ENCODE measurements at places on chromosomes 4 and X. TPM values are rescaled to one million over a fixed set of nuclear protein-coding genes. Genes with fewer than 3 reads are reported as not detected.

Gene RAB40A
- 0.14 TPM for total RNA-seq

Gene STS
- 5.0 TPM for total RNA-seq

Gene SORBS2
- total RNA-seq, result 15.8 TPM

Gene PLP1
- total RNA-seq, result not detected

Gene KIAA1210
- not detected for total RNA-seq

Gene CT45A10
- total RNA-seq, result not detected

Gene ASMT
- total RNA-seq, result not detected

Gene RNF113A
- total RNA-seq, result 17.5 TPM

Gene TREX2
- 1.8 TPM for total RNA-seq

Gene PHEX
- 0.37 TPM for total RNA-seq

Gene MMRN1
- 0.42 TPM for total RNA-seq

Gene NMU
- total RNA-seq, result not detected

Gene RNF212
- total RNA-seq, result 1.8 TPM

Gene APBB2
- 148 TPM for total RNA-seq

Gene CD38
- total RNA-seq, result not detected

Gene FHIP1A
- total RNA-seq, result 0.30 TPM

Gene CORIN
- total RNA-seq, result 0.23 TPM

Gene FAM241A
- 0.59 TPM for total RNA-seq

Gene PABPC5
- 0.46 TPM for total RNA-seq
